ENCODE measurements at places on chromosomes 6 and 20. TPM values are rescaled to one million over a fixed set of nuclear protein-coding genes. Genes with fewer than 3 reads are reported as not detected.
A peak's percentile ranks its signal among the peaks of the same experiment; 100 is the strongest.

- DNase-seq: no peak
Observed at GRCh38 chr6:73451223-73452106, 632 bp downstream of the CGAS start.

GRCh38 chr6:52341561-52342260 lies 20.2 kb upstream of the PAQR8 start:
- no peak for DNase-seq

Gene LPA
- polyA plus RNA-seq: not detected

DNA sequence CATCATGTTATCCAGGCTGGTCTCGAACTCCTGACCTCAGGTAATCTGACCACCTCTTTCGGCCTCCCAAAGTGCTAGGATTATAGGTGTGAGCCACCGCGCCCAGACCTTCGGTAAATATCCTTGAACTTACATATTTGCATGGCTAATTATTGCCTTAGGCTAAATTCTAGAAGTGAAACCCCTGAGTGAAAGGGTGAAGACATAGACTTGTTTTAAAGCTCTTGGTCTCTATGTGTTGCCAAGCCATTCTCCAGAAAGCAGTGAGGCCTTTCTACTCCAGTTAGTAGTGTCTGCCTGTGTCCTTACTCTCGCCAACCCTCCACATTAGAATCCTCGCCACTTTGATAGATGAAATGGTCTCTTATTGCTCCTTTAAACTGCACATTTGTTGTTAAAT lies 2.6 kb upstream of the NOTCH4 start:
- DNase-seq: no peak

Gene UBE3D
- polyA plus RNA-seq: 2.5 TPM

Gene ME1
- polyA plus RNA-seq: 11.3 TPM

DNA sequence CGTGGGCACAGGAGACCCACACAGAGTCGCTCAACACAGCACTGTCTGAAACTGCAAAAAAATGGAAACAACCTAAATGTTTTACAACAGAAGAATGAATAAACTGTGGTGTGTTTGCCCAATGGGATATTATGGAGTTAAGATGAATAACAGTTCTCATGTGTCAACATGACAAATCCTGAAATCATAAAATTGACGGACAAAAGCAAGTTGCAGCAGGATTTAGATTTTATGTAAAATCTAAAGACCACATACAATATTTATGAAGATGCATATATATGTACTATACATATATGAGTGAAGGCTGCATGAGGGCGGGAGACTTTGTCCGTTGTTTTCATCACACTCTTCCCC lies 79.7 kb downstream of the GRM4 start:
- DNase-seq: no peak

DNA sequence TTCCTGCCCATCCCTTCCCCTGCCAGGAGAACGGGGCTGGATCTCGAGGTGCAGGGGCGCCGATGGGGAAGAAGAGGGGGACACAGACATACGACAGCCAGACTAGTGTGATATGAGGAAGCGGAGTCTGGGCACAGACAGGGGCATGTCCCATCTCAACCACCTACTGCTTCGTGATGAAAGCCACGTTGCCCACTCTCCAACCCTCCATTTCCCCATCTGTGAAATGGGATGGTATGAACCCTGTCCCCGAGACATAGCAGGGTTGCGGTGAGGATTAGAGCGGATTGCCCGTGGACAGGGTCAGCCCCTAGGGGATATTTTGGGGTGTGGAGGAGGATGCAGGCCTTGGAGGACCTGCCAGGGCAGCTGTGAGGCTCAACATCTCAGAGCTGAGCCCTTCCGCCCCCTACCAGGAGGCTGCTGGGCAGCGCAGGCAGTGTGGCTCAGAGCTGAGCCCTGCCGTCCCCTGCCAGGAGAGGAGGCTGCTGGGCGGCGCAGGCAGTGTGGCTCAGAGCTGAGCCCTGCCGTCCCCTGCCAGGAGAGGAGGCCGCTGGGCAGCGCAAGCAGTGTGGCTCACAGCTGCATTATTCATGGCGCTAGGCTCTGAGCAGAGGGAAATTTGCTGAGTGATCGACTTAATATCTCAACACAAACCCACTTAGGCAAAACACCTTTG lies 71.7 kb downstream of the GRM4 start:
- no peak for DNase-seq

GRCh38 chr20:49247169-49247723 lies 28.0 kb downstream of the DDX27 start:
- no peak for DNase-seq

- DNase-seq: no peak
Observed at GRCh38 chr6:12158686-12159415, 131.3 kb upstream of the EDN1 start.

- peak; percentile 53 for DNase-seq
Observed at GRCh38 chr6:46325561-46326530, 155.1 kb upstream of the ENPP5 start.

Gene GPR63
- 0.38 TPM for polyA plus RNA-seq

Gene VSTM2L
- polyA plus RNA-seq: 1.2 TPM

- DNase-seq: no peak
Observed at GRCh38 chr6:12594530-12594893, 122.1 kb upstream of the PHACTR1 start.

GRCh38 chr6:1781152-1781816 lies 171.6 kb downstream of the FOXC1 start:
- DNase-seq: no peak

GRCh38 chr6:107228754-107229153 lies 113.4 kb upstream of the BEND3 start:
- no peak for DNase-seq

GRCh38 chr6:111720931-111721496 lies 115.3 kb upstream of the TRAF3IP2 start:
- no peak for DNase-seq

Gene SIRPD
- polyA plus RNA-seq: not detected

- DNase-seq: no peak
Observed at GRCh38 chr6:155584006-155584405, 128.4 kb upstream of the NOX3 start.

Gene DAAM2
- polyA plus RNA-seq: 39.7 TPM

GRCh38 chr20:40294747-40295146 lies 394.3 kb downstream of the MAFB start:
- DNase-seq: no peak

- DNase-seq: no peak
Observed at GRCh38 chr6:137775720-137776119, 91.3 kb upstream of the TNFAIP3 start.

Gene NR2E1
- polyA plus RNA-seq: not detected

Gene GPX5
- polyA plus RNA-seq: not detected

DNA sequence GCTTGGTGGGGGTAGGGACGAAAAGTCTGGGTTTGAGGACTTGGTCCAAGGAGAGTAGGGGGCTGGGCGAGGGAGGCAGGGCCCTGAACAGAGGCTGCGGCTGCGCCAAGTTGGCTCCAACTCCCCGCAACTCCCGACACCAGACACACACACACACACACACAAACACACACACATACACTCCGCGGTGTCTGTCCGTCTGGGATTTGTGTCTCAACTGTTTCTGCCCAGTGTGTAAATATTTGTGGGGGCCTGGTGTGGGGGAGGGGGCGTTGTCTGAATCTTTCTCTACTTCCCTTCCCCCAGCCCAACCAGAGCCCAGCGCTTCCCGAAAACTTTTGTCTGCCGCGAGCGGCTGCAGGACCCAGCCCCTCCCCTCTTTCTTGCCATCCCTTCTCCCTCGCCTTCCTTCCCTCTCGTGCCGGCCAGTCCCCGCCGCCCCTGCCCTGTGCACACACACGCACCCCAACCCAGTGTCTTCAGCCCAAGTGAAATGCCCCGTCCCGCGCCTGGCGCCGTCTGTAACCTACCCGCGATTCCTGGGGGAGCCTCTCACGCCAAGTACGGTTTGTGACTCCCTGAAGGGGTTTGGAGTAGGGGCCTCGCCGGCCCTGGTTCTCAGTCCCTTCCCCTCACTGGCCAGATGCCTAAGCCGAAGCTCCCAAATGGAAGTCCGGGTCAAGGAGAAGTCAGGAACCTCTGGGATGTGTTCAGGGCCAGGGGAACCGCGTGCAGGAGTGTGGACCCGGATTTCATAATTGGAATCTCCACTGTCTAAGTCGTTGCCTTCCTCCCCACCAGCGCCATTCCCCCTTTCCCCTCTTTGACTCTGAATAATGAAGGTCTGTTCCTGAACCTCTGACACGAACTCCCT lies 904 bp downstream of the MDFI start:
- DNase-seq: no peak

DNA sequence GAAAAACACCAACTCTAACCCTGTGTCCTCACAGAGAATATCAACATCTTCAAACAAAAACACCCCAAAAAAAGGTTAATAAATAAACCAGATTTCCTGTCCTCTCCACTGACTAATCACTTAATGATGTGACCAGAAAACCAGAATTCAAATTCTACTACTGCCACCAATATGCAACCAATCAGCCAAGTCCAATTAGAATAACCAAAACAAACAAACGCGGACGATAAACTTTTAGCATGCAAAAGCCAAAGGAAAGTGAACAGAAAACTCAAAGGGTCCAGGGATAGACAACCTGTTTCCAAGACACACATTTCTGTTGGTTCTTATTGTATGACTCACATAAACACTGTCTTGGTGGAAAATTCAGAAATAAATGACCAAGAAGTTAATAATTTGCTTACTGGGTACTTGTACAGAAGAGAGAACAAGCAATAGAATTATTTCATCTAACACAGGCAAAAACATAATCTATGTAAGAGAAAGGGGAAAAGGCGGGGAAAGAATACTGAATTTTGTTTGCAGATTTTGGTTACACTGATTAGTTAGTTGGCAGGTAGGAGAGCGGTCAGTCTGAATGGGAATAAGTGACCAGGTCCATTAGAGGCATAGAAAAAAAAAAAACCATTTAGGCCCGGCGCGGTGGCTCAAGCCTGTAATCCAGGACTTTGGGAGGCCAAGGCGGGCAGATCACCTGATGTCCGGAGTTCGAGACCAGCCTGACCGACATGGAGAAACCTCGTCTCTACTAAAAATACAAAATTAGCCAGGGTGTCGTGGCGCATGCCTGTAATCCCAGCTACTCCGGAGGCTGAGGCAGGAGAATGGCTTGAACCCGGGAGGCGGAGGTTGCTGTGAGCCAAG lies 34.1 kb downstream of the HFE start:
- DNase-seq: no peak

DNA sequence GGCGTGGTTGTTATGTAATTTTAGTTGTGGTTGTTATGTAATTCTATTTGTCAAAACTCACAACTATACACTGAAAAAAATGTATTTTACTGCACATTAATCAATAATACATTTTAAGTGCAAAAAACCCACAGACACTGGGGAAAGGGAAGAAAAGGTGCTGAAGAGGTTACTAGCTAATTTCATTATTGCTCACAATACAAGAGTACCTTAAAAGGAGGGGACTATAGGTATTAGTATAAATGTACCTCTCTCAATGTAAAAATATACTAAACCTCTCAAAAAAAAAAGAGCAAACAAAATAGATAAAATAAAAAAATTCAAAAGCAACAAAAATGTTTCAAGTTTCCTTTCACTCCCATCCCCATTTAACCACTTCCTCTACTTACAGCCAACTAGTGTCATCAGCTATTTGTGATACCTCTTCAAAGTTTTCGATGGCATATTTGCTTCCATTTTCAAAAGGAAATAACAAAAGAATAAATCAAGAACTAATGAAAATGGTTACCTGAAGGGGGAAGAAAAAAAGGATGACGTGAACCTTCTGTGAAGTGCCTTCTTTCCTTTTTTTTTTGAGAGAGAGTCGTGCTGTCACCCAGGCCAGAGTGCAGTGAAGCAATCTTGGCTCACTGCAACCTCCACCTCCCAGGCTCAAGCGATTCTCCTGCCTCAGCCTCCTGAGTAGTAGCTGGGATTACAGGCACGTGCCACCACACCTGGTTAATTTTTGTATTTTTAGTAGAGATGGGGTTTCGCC lies 30.2 kb downstream of the RANBP9 start:
- DNase-seq: no peak

GRCh38 chr20:63977739-63978276 lies 1.6 kb downstream of the SAMD10 start:
- DNase-seq: no peak

Gene PRICKLE4
- not detected for polyA plus RNA-seq

Gene ANGPT4
- not detected for polyA plus RNA-seq

DNA sequence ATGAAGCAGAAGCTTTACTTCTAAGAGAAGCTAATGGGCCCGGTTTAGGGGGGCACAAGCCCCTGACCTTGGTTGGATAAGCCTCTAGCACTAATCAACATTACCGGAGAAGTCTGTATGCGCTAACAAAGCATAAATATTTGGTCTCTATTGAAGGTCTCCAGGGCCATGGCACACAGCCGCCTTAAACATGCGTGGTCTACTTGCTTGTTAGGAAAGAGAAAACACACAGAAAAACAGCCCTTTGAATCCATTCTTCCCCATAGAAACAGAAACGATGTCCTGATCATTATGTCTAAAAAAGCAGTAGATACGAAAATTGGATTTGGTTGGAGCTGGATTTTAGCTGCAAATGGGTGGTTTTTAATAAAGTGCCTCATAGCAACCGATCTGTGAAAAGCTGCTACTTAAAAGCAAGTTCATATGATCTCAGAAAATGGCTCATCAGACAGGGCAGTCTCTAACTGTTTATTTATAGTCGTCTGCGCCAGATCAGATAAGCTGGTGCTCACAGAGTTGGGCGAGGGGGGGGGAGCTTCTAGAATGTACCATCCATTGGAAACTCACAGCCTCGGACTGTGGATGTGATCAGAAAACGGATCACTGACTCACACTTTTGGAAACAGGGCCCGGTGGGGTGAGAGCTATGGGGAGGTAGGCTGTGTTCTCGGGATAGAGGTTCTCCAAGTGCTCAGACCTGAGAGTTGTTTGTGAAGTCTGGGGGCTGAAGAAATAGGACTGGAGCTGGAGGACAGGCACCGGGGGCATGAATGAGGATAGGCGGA lies 35.3 kb upstream of the APCDD1L start:
- DNase-seq: peak; percentile 71

Gene PSORS1C1
- 4.9 TPM for polyA plus RNA-seq

- DNase-seq: no peak
Observed at GRCh38 chr6:17709476-17709875, 2.8 kb upstream of the NUP153 start.

Gene AHCY
- polyA plus RNA-seq: 178 TPM

- no peak for DNase-seq
Observed at GRCh38 chr6:132041706-132042105, 90.5 kb upstream of the CCN2 start.

DNA sequence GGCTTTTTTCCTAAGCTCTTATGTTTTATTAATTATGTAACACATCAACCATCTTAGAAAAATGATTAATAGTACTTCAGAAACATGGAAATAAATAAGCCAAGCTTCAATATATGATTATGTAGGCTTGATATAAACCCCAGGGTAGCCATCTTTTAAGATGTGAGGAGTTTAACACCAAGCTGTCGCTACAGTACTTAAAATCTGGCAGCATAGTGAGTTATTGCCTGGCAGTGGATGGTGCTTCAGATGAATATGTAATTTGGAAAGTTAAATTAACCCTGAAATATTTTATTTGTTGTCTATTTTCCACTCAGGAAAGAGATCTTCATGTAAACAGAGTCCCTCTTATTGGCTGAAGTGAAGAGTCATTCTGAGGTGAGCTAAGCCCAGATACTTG lies 339.0 kb upstream of the ZFP64 start:
- DNase-seq: no peak

Measured in BJ (cell line).